ENCODE measurements at places on chromosomes 4 and X.

- DNase-seq: no peak
Observed at GRCh38 chr4:124748965-124749364, 36.4 kb upstream of the ANKRD50 start.

DNA sequence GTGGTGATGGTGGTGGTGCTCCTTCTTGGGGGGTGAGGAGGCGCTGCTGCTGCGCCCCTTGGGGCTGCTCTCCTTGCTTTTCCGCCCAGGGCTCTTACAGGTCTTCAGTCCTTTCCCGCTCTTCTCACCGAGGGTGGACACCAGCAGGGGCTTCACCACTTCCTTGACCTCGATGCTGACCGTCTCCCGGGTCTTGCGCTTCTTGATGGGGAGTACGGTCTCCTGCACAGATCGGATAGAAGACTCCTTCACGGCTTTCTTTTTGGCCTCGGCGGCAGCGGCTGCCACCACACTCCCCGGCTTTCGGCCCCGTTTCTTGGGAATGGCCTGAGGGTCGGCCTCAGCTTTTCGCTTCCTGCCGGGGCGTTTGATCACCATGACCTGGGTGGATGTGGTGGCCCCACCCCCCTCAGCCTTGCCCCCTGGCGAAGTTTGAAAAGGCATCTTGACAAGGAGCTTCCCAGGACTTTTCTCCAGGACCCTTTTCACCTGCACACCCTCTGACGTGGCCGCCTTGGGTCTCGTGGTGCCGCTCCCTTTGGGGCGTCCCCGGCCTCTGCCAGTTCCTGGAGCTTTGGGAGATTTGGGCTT lies 11.1 kb upstream of the IRAK1 start:
- DNase-seq: no peak

DNA sequence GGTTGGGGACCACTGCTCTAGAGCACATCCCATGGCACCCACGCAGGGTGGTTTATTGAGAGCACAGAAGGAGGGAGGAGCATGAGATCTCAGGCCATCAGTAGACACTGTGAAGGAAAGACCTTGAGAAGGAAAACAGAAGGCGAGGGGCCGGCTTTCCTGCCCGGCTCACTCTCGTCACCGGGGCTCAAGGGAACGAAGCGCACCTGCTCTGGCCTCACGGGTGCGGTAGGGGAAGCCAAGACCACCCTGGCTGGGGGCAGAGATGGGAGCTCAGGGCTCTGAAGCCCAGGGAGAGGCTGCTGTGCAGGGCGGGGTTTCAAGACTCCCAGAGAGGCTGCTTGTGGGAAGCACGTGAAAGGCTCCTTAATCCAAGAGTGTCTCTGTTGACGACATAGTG lies 105.9 kb downstream of the TNIP2 start:
- no peak for DNase-seq

GRCh38 chrX:11770320-11770719 lies 12.3 kb downstream of the MSL3 start:
- no peak for DNase-seq

GRCh38 chr4:80586716-80587115 lies 251.2 kb downstream of the CFAP299 start:
- no peak for DNase-seq

- DNase-seq: no peak
Observed at GRCh38 chr4:575281-576141, 584 bp downstream of the TMEM271 start.

DNA sequence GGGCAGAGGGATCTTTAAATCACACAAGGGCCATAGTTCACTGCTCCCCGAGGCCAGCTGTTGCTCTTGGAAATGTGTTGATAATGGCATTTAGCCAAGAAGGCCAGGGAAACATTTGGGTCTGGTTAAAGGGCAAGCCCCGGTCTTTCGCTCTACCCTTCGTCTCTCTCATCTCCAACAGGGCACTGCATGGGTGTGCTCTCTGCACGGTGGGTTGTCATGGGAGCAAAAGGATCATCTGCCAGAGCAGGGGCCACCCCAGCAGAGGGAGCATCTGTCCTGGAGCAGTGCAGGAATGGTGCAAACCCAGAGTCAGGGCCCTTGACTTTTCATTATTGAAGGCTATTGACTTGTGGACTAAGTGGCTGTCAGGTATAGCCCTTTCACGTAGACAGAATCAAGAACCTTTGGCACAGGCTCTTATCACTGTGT lies 22.7 kb upstream of the PGRMC2 start:
- DNase-seq: no peak

DNA sequence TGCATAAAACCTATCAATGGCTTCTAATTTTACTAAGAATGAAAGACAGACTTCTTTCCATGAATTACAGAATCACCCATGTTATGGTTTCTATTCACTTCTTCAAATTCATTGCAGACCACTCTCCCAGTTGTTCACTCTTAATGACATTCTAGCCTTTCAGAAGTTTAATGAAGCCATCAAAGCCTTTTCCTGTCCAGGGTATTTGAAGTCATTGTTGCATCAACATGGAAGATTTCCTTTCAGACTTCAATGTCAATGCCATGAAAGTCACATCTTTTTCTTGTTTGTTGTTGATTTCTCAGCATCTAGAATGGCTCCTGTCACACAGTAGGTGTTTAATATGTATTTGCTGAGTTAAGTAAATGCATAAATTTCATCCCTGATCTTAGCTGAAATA lies 48.1 kb upstream of the ARSJ start:
- no peak for DNase-seq

- no peak for DNase-seq
Observed at GRCh38 chr4:4912155-4912554, 52.7 kb downstream of the MSX1 start.

DNA sequence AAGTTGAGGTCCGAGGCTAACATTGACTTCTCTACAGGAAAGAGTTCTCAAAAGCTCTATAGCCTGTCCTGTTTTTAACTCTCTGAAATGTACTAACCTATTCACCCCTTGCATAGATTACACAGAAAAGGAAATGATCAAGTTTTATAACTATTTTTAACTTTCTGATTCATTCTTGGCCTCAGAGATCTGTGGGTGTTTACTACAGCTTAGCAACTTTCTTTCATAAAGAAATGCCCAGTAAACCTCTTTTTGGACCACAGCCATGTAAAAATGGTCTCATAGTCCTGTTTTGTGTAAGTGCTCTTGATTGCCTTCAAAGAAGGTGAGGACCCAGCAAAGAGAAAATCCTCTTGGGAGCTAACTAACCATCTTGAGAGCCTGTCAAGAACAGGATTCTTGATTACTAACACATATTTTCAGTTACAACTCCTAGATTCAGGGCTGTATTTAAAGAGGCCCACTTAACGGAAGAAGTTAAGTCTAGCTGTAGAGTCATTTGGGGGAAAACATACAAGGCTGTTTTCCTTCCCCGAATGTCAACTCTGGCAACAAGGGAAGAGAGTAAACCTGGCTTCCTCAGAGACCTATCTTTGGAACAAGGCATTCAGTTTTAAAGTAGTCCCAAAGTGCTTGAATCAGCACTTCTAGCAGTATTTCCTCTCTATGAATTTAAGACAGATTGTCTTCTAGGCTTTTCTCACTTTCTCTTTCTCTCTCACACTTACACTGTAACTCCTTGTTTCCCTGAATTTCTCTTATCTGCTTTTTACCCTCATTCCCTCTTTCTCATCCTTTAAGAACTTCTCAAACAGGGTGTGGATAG lies 78.2 kb downstream of the IL21 start:
- DNase-seq: no peak

DNA sequence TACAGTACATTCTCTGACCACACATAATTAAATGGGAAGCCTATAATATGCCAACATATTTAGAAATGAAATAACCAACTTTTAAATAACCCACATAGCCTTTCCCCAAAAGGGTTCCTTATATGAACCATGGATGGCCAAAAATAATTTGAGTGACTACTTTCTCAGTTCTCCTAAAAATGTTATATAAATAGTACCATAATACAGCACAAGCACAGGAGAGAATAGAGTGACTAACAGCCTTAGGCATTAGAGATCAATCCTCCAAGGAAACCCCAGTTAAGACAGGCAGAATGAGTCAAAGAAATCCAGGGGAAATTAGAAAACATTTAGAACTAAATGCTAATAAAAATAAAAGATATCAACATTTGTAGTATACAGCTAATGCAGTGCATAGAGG lies 50.2 kb downstream of the ANKRD17 start:
- DNase-seq: no peak

- no peak for DNase-seq
Observed at GRCh38 chrX:10242026-10242425, 85.3 kb downstream of the CLCN4 start.

DNA sequence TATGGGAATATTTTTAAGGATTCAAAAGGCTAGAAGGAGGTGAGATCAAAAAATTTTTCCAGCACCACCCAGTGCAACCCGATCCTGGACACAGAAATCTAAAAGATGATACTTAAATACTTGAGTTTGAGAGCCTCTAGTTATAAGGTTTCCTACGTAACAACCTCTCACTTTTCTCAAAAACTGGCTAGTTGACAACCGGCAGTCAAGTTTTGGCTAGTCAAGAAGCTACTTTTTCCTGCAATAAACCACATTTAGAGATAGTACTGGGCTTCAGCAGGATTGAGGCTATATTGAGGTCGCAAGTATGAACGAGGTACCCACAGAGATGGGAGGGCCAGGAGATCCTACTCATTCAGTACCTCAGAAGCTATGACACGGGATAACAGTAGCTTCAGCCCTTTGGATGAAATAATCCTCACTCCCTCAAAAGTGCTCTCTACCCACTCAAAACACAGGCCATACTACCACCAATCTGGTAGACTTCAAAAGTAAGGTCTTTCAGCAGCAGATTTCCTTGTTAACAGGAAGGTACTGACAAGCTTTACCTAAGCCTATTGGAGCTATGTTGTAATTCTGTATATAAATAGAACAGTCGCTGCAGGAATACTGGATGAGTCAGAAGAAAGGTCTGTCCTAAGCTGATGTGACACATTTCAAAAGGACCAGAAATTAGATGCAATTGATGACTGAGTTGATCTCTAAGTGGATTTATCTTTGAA lies 1.5 kb upstream of the TSPAN5 start:
- DNase-seq: no peak

- no peak for DNase-seq
Observed at GRCh38 chr4:184641451-184641850, 7.8 kb downstream of the CASP3 start.

GRCh38 chr4:5707778-5708448 lies 446 bp downstream of the EVC2 start:
- no peak for DNase-seq

DNA sequence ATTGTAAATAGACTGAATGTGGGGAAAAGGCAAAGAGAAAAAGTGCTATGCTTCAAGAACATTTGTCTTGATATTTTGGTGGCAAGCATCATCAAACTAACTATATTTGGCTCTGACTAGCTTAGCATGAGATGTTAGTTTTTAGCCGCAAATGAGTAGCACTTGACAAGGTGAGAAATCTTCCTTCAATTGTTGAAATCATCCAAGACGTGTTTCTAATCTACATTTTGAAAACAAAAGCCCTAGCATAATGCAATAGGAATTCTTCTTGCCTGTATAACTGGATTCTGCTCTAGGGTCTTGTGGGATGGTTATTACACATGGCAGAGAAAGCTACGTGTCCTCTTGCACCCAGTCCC lies 92.5 kb downstream of the SORBS2 start:
- no peak for DNase-seq

All from activated B cell treated with CpG ODN at 0.5 μM for 24 hours (primary cell).